ENCODE measurements at places on chromosomes 12 and 14.

DNA sequence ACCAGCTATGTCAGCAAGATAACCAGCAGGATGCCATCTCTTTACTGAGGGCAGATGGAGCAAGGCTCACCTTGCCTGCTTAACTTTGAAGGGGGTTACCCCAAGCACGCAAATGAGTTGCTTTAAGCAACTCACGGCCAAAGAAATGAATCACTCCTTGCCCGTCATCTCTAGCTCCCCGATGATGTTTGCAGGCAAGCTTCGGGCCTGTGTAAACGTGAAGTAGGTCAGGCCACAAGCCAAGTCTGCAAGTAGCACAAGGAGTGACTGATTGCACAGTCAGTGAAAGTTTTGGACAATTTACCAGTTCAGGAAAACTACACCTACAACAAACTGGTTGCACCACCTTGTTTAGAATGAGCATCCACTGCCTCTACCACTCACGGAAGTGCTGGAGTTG, 699.7 kb upstream of the TBX3 start:
- DNase-seq: no peak

GRCh38 chr14:51816031-51816430, 44.4 kb upstream of the GNG2 start:
- DNase-seq: no peak

- DNase-seq: no peak
These were observed 139.8 kb downstream of the SAMD4A start for GRCh38 chr14:54706769-54707168.

GRCh38 chr14:34640826-34641225, 10.9 kb upstream of the SNX6 start:
- no peak for DNase-seq

- DNase-seq: no peak
These were observed 581.1 kb downstream of the SLC16A7 start for GRCh38 chr12:60176891-60177290.
